ENCODE measurements at places on chromosomes 6 and 20.
A peak's percentile ranks its signal among the peaks of the same experiment; 100 is the strongest.

GRCh38 chr6:142700032-142700431 lies 244.9 kb downstream of the HIVEP2 start:
- no peak for DNase-seq

DNA sequence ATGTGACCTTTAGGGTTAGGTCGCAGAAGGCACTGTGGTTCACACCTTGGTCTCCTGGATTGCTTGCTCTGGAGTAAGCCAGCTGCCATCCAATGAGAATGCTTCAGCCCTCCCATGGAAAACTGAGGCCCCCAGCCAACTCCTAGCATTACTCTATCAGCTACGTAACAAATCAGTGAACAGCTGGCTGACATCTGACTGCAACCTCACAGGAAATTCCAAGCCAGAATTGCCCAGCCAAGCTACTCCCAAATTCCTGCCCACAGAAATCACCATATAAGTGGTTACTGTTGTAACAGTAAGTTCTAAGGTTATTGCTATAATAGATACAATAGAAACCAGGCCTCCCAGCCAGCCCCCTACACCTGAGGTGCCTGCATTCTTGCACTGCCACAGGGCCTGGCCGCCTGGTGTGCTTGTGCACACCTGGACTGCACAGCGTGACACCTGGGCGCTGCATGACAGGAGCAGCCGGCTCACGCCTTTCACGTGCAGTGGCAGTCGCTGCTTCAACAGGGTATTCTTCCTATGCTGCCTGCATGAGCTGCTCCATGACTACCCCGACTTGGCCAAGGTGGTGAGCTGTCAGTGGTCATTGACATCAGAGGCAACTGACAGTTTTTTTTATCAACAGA lies 429.7 kb upstream of the RUNX2 start:
- DNase-seq = no peak

GRCh38 chr20:48246061-48246790 lies 460.9 kb upstream of the SULF2 start:
- DNase-seq = no peak

- no peak for DNase-seq
Observed at GRCh38 chr6:1700278-1700967, 90.7 kb downstream of the FOXC1 start.

DNA sequence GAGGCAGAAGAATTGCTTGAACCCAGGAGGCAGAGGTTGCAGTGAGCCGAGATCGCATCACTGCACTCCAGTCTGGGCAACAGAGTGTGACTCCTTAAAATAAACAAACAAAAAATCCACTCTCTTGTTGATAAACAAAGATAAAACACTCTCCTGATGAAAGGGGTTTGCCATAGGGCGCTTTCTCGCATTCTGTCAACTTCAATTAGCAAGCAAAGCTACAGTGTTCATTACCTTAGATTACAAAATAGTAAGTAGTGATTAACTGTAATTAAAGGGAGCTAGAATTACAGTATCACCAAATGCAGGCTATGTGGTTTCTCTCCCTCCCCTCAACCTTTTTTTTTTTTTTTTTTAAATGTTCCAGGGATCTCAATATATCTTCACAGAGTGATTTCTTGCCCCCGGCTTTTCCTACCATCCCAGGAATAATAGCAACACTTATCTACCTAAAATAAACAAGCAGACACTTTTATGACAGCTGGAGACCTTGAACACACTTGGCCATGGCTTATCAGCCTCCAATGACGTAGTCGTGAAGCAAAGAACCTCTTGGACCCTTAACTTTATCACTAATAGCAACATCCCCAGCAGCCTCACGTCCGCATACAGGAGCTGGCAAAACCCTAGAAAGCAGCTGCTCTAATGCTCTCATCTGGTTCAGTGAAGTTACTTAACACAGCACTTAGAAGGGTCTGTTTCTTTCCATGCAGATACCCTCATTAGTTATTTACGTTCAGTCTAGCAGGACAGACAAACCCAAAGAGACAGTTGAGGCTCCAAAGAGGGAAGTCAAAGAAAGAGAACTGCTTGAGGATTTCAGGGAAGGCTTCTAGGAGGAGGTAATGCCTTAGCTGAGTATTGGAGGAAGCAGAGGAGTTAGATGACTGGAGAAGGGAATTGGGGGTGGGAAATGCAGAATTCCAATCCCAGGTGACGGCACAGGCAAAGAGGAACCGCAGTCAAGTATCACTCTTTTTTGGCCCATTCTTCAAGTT lies 37.9 kb upstream of the NEDD9 start:
- DNase-seq = no peak

DNA sequence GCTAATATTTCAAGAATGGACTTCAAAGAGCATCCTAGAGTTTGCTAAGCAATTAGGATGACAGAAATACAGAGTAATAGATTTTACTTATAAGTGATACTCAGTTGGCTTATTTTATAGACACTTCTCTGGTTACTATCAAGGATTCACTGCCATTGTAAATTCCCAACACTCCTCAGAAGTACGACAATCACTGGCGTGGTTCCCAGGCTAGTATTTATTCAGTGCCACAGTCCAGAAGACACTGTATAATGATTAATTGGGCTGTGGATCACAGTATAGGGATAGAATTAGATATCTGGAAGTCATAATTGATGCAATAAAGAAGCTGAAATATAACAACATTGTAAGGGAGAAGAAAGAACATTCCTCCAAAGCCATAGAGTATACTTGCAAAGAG lies 15.7 kb downstream of the MANEA start:
- no peak for DNase-seq

GRCh38 chr6:8435845-8436168 lies 462 bp upstream of the SLC35B3 start:
- DNase-seq = no peak

GRCh38 chr6:105859457-105859856 lies 226.7 kb upstream of the PRDM1 start:
- no peak for DNase-seq

GRCh38 chr6:113627480-113627879 lies 229.7 kb upstream of the MARCKS start:
- DNase-seq = no peak

GRCh38 chr6:52389626-52390360 lies 27.8 kb downstream of the PAQR8 start:
- peak; percentile 59 for DNase-seq

GRCh38 chr6:14108571-14109410 lies 8.8 kb upstream of the CD83 start:
- no peak for DNase-seq

- no peak for DNase-seq
Observed at GRCh38 chr20:18847226-18847755, 33.7 kb downstream of the SCP2D1 start.

- DNase-seq = no peak
Observed at GRCh38 chr20:51457533-51457932, 85.0 kb downstream of the NFATC2 start.

GRCh38 chr20:5539691-5540090 lies 210.5 kb upstream of the SHLD1 start:
- no peak for DNase-seq

GRCh38 chr6:25229671-25230321 lies 49.4 kb upstream of the CARMIL1 start:
- DNase-seq = peak; percentile 26

- DNase-seq = peak; percentile 73
Observed at GRCh38 chr20:43955062-43955749, 40.6 kb downstream of the TOX2 start.

- no peak for DNase-seq
Observed at GRCh38 chr6:168165373-168165772, 86.4 kb upstream of the FRMD1 start.

- no peak for DNase-seq
Observed at GRCh38 chr6:1708122-1708521, 98.4 kb downstream of the FOXC1 start.

- DNase-seq = no peak
Observed at GRCh38 chr20:35491823-35492222, 36.4 kb downstream of the CEP250 start.

DNA sequence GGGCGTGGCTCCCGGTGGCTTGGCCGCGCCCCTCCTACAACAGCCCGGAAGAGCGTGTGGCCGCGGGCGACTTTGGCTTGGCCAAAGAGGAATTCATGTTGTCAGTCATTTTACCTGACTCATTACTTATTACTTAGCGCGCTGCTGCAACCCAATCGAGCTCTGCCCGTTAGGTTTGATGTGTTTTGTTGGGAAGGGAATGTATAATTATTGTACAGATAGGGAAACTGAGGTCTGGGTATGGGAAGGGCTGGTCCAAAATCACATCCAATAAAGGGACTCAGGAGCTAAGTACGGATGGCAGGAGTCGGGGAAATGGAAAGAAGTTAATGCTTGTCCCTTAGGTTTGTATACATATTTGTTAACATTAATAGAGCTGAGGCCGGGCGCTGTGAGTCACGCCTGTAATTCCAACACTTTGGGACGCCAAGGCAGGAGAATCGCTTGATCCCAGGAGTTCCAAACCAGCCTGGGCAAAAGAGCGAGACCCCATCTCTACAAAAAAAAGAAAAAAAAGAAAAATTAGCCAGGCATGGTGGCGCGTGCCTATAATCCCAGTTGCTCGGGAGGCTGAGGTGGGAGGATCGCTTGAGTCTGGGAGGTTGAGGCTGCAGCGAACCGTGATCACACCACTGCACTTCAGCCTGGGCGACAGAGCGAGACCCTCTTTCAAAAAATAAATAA lies 639 bp upstream of the ZNF335 start:
- no peak for DNase-seq

GRCh38 chr20:16125816-16126215 lies 447.4 kb downstream of the KIF16B start:
- DNase-seq = no peak

- no peak for DNase-seq
Observed at GRCh38 chr20:47551222-47551621, 49.5 kb downstream of the NCOA3 start.

DNA sequence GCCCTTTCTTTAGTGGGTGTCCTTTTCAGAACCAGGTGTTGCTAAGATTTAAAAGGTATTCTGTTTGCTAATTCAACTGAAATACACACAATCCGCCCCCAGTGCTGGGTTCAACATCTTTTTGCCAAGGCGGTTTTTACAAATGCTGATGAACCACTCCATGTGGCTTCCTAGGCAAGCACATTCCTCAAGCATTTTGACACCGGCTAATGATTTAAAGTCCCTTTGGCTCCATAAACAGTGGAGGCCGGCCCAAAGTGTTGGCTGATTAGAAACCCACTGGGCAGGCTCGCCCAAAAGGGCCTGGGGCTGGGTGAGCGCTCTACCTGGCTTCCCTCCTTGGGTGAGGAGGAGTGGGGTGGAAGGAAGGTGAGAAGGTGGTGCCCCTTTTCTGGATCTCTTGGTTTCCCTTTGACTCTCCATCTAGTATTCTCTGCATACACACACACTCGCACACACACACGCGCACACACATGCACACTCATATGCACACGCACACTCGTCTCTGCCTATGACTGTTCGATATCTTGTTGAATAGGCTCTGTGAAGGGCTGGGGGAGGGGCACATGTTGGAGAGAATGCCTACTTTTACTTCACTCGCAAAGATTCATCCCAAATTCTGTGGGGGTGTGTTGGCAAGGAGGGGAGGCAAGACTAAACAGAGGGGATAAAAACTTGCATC lies 66.7 kb upstream of the ARMC2 start:
- DNase-seq = no peak

DNA sequence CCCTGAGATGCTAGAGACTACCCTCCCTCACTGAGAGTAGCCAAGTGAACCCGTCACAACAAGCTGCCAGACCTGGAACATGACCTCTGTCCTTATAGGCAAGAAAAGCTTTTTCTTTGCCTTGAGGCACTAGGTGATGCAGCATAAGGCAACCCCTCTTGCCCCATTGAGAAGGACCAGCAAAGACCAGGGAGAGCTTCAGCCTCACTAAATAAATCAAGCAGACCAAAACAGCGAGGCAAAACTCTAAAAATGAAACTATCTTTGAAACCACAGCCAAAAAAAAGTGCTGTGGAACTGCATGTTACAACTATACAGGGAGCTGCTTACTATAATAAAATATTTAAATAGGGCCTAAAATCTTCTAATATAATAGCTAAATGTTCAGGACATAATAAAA lies 62.6 kb upstream of the FAM83B start:
- no peak for DNase-seq

DNA sequence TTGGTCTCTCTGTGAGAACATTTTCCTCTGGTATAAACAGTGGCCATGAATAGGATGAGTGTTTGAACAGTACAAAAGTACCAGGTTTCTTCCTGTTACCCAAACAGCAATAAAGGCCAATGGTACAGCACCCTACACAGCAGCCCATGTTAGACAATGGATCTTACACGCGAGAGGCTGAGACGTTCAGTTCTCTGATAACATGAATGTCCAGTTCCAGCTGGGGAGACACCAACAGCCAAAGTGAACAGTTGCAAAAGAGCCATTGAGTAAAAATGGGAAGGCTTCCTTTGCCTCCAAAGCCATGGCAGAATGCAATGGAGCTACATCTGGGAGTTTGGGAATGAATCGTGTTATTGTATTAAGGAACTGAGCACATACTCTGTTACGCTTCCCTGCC lies 246.8 kb upstream of the SGK1 start:
- DNase-seq = no peak

- DNase-seq = no peak
Observed at GRCh38 chr6:139296927-139297326, 5.1 kb upstream of the TXLNB start.

DNA sequence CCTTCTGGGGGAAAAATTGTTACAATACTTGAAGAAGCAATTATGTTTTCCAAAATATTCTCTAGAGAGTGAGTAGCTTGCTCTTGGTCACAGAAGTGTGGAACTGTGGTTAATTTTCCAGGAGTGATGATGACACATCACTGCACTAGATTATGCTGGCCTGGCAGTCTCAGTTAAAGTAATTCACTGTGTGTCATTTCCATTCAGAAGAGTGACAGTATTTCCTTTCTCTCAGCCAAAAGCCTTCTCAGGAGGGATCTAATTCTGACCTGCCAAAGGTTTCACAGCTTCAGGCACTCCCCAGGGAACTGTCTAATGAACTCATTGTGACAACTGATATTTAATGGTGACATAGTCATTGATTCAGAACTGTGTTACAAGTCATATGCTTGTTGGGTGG lies 517.5 kb downstream of the TBC1D32 start:
- no peak for DNase-seq

DNA sequence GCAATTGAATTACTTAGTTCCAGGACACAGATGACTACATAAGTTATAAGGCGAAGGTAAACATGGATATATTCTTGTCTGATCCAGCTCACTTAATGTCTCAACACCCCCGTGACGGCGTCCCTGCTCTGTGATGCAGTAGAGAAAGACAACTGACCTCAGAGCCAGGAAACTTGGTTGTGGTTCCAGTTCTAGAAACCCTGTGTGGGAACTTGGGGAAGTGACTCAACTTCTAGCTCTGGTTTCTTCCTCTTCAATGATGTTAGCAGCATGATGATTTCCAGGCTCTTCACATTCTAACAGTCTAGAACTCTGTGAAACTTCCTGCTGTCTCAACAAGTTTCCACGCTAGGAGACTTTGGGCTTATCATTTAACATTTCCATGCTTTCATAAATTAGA lies 18.4 kb downstream of the LAMA4 start:
- DNase-seq = no peak

GRCh38 chr20:922781-923180 lies 6.6 kb upstream of the ANGPT4 start:
- no peak for DNase-seq

- no peak for DNase-seq
Observed at GRCh38 chr6:113923526-113923925, 47.4 kb downstream of the HDAC2 start.
